ENCODE measurements at places on chromosomes 5 and 9.

- no peak for DNase-seq
Measured at GRCh38 chr9:134474055-134474370, 147.8 kb downstream of the RXRA start.

DNA sequence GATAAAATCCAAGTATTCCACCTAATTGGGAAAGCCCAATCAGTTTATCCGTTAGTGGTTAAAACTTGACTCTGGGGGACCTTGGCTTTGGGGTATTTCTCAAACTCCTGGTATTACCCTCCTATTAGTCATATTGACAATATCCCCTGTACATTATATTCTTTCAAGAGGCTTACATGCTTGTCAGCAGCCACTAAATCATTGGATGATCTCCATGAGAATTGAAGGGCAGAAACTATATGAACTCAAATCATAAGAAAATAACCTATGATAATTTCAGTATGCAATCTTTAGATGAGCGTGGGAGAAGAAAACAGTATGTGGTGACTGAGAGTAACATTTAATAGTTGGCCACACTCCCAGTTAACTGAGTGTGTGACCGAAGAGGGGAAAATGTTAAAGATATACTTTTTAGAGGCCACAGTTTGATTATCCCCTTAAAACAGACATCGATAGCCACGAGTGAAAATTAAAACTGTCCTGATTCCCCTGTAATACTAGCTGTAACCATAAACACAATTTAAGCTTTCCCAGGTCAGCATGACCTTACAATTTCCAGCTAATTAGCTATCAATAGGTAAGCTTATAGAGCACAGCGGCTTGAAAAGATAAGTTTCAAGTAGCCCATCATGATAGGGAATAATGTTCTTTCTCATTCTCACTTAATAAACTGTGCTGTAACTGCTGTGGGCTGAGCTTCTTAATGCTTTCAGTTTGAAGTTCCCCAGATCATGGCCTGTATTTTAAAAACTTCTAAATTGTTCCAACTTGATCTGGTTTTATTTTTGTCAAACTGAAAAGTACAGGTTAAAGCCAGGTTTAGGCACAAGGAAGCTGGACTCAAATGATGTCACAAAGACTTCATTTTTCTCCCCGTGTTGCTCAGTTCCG lies 58.6 kb downstream of the PUM3 start:
- no peak for DNase-seq

DNA sequence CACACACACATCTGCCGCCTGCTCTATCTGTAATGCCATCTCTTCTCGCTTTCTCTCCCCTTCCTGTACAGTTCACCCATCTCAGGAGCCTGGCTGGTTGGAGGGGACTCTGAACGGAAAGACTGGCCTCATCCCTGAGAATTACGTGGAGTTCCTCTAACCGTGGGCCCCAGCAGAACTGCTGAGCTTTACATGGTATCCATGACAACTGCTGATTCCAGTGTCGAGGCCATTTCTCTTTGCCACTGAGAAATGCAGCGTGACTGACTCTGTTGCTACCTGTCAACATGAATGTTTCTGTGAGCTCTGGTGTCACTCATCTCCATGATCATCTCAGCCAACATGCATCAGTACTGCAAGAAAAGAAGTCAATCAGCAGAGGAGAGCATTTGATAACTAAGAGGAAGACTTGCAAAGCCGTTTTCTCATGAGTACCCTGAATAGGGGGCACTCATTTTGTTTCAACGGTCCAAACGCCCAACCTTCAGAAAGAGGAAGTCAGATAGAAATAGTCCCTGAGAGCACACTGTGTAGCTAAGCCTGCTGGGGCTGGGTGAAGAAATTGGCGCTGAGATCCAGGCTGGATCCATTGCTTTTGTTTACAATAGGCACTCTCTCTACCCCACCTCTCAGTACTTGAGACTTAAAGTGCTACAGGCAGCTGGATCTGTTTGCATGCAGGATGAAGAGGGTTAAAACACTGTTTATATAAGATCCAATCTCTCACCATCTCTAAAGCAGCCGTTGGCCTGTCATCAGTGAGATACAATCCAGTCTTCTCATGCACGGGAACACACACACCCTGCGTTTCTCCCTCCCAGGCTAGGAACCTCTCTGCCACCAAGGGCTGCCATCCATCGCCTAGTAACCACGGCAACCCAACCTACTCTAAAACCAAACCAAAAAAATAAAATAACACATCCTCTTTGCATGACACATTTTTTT lies 180.9 kb downstream of the NR3C1 start:
- DNase-seq = peak; percentile 95

- no peak for DNase-seq
Measured at GRCh38 chr5:149166591-149167100, 25.4 kb downstream of the ABLIM3 start.

GRCh38 chr5:73153513-73153912 lies 19.5 kb upstream of the TMEM174 start:
- no peak for DNase-seq

Measured in CD4-positive, alpha-beta memory T cell (primary cell).